ENCODE measurements at places on chromosomes 11 and 22.

DNA sequence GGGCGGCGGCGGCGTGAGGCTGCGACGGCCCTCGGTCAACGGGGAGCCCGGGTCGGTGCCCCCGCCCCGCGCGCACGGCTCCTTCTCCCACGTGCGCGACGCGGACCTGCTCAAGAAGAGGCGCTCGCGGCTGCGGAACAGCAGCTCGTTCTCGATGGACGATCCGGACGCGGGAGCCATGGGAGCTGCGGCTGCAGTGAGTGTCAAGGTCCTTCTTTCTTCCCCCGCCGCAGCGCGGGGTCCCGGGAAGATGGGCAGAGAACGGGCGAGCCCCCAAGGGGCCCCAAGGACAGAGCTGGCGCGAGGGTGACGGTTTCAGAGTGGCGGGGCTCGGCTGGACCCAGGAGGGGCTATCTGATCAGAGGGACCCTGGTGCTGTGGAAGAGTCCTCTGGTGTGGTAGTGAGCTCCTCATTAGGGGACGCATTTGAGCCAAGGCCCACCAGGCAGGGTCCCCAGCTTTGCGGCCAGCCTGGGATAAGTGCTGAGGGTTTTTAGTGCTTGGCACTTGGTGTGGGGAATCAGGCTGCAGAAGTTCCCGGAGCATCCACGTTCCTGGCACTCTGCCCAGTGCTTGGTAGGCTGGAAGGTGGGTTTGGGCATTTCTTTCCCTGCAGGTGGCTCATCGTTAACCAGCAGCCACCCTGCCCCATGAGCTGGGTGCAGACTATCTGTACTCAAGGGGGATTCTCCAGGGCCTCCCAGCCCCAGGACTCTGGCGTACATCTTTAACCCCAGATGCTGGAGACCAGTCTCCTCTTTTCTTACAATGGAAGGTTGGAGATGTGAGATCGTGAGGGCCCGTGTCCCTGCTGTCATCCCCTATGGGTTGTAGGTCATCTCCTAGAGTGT lies 9.8 kb downstream of the EHBP1L1 start:
- DNase-seq, result no peak

- no peak for DNase-seq
Measured at GRCh38 chr11:128684549-128685401, 9.1 kb upstream of the FLI1 start.

- DNase-seq, result no peak
Measured at GRCh38 chr11:47033439-47033838, 96.9 kb downstream of the CSTPP1 start.

DNA sequence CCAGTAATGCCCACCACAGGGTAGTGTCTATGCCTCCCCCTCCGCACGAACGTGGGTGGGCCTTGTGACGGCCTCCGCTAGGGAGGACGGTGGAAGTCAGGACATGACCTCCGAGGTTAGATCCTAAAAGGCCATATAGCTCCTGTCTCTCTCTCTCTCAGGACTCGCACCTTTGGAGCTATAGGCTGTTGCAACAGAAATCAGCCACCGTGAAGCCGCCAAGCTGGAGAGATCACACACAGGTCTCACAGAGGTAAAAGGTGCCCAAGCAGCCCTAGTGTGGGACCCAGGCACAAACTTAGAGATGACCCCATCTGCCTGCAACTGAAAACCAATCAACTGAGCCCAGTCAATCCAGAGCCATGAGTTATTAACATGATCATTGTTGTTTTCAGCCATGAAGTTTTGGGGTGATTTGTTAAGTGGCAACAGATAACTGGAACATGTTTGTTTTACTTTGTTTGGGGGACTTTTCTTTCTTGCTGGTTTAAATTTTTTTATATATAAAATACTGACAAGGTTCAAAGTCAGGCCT lies 7.4 kb upstream of the NAP1L4 start:
- no peak for DNase-seq

- DNase-seq, result no peak
Measured at GRCh38 chr11:134170919-134171281, 52.9 kb downstream of the NCAPD3 start.

- DNase-seq, result no peak
Measured at GRCh38 chr22:49156662-49157285, 670.9 kb downstream of the BRD1 start.

GRCh38 chr22:46584081-46584921 lies 35.9 kb upstream of the GRAMD4 start:
- DNase-seq, result no peak

- no peak for DNase-seq
Measured at GRCh38 chr11:12889243-12889642, 119.9 kb upstream of the RASSF10 start.

- no peak for DNase-seq
Measured at GRCh38 chr11:69978841-69979614, 99.1 kb upstream of the ANO1 start.

DNA sequence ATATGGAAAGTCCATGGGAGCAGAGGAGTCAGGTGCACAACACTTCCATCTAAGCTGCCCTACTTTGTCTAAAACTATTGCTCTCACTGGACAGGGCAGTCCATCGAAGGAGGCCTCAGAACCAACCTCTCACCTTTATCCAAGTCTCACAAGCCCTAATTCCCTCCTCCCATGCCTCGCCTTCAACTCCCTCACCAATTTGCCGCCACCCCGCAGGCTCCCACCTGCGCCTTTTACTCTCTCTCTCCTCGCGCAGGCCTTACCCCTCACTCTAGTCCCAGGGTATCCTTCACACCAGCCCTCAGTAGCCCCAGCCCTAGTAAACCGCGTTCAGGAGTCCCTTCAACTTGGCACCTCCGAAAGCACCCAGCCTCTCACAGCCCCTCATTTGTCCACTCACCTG lies 451 bp downstream of the FHIP1B start:
- no peak for DNase-seq

DNA sequence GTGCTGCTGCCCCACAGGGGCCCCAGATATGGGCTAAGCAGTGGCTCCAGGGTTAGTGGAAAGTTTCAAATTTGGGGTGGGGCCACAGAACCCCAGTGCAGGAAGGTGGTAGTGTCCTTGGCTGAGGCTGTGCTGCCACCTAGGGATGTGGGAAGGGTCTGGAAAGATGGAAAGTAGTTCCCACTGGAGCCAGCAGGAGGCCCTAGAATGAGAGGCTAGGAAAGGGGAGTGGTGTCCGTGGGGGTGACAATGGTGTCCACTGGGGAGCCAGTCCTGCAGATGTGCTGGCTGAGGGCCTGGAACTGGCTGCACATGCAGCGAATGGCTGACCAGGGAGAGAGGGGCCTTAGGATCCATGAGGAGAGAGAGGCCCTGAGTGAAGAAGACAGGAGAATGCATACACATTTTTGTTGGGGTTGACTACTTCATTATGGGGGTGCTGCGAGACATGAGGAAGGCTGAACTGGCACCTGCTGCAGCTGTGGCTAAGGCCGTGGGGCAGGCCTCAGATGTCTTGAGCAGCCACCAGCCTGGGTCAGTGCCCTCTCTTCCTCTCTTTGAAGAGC lies 21.1 kb downstream of the RFPL3 start:
- DNase-seq, result no peak

DNA sequence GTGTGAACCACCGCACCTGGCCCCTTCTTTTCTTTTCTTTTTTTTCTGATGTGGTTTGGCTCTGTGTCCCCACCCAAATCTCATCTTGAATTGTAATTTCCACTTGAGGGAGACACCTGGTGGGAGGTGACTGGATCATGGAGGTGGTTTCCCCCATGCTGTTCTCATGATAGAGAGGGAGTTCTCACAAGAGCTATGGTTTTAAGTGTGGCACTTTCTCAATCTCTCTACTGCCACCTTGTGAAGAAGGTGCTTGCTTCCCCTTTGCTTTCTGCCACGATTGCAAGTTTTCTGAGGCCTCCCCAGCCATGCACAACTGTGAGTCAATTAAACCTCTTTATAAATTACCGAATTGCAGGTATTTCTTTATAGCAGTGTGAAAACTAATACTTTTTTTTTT lies 4.9 kb upstream of the TCN2 start:
- DNase-seq, result no peak

DNA sequence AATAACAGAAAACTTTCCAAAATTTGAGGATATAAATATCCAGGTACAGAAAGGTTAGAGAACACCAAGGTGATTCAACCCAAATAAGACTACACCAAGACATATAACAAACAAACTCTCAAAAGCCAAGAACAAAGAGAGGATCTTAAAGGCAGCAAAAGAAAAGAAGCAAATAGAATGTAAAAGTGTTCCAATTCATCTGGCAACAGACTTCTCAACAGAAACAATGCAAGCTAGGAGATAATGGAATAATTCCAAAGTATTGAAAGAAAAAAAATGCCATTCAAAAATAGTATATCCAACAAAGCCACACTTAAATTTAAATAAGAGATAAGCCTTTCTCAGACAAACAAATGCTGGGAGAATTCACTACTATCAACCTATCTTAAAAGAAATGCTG lies 153.0 kb upstream of the FAT3 start:
- no peak for DNase-seq

DNA sequence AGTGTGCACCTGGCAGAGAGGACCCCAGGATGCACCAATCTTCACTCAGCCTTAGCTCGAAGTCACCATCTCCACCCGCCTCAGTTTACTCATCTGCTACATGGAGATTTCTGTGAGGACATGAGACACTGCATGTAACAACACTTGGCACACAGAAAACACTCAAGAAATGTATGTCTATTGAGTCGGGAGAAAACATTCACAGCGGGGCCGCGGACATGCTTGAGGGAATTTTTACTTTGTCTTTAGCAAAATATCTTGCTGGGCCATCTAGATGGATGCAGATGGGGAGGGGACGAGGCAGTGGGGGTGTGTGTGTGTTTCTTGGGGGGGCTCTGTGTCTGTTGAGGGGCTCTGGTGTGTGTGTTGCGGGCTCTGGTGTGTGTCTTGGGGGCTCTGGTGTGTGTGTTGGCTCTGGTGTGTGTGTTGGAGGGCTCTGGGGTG lies 28.4 kb upstream of the RFPL3 start:
- no peak for DNase-seq

- DNase-seq, result no peak
Measured at GRCh38 chr11:28417601-28418323, 309.6 kb downstream of the METTL15 start.

- DNase-seq, result peak; percentile 75
Measured at GRCh38 chr22:50148991-50149721, 21.4 kb upstream of the PANX2 start.

DNA sequence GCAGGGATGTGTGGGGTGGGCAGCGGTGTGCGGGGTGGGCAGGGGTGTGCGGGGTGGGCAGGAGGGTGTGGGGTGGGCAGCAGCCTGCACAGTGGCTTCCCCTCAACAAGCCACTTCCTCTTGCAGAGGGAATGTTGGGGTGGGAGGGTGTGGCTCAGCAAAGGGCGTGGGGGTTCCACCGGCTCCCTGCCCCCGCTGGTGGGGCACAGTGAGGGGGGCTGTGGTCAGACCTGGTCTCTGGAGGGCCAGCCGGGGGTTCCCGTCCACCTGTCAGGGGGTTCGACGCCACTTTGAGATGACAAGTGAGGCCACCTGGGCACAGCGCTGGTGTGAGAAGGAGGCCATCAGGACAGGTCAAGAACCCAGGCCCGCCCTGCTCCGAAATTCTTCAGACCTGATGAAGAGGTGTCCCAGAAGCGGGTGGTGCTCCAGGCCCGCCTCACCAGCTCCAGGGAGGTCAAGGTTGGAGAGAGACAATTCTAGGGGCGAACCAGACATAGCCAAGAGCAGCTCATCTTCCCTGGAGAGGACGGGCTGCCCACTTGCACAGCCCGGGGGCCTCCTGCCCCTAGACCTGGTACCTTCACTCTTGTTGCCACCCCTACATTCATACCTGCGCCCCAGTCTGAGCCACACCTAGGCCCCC lies 1.3 kb downstream of the C11orf21 start:
- DNase-seq, result no peak

DNA sequence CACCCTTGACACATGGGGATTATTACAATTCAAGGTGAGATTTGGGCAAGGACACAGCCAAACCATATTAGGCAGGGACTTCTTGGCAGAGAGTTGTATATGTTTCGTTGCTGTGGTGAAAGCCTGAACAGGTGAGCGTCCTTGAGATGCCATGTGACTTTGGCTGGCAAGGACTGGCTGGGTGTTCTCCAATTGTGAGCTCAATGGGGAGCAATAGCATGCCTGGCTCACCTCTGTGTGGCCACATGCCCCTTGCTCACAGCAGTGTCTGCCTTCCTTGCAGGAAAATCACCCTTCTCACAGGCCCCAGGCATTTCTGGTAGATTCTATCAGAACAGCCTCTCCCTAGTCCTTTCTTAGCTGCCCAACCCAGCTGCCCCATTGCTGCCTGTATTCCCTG lies 105.5 kb downstream of the PARVA start:
- DNase-seq, result no peak

GRCh38 chr11:74784726-74785125 lies 36.1 kb downstream of the RNF169 start:
- no peak for DNase-seq

DNA sequence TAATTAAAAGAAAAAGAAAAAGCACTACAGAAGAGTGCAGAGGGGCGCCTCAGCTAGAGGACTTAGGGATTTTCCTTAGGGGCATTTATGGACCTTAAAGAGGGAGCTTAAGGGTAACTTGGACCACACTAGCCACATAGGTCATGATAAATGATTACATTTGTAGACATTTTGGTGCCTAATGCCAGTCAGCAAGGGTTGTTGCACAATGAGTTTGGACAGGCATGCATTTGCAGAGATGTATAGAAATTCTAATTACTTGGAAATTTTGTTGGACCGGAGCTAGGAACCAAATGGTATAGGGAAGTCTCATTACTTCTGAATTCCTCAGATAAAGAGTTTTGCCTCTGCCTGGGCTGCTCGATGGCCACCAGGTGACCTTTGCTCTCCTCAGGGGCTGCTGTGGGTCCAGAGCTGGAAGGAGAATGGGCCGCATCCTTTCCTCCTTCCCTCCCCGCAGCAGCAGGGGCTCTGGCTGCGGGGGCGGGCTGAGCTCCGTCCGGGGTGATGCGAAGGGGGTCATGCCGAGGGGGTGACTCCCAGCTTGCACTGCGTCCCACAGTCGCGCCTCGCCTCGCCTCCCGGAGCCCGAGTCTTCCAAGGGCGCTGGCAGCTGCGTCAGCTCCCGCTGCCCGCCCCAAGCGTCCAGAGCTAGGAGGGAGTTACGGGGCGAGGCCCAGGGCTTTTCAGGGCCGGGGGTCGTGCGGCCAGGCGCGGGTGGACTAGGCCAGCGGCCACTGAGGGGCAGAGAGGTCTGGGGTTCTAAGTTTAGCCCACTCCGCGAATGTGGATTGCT lies 20.3 kb upstream of the MALAT1 start:
- no peak for DNase-seq

DNA sequence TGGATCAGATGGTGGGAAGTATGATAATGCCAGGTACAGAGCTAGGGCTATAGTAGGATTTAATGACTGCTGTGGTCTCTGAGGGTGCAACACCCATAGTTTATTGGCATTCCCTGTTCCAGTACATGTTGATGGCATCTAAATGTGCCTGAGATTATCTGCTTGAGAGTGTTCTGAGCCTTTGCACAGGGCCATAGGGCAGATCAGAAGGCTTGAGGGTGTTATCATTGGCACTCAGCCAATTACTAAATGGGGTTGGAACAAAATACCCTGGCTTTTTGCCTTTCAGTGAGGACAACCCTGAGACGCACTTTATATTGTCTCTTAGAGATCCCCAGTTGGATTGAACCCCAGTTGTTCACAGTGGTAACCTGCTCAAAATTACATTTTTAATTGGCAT lies 6.7 kb downstream of the SLC5A12 start:
- no peak for DNase-seq

Data from CD4-positive, alpha-beta T cell treated with Interleukin-6 at 100 ng/mL for 8 hours (primary cell).